Effector memory CD8-positive, alpha-beta T cell (primary cell): ENCODE measurements at places on chromosomes 1 and 21.

DNA sequence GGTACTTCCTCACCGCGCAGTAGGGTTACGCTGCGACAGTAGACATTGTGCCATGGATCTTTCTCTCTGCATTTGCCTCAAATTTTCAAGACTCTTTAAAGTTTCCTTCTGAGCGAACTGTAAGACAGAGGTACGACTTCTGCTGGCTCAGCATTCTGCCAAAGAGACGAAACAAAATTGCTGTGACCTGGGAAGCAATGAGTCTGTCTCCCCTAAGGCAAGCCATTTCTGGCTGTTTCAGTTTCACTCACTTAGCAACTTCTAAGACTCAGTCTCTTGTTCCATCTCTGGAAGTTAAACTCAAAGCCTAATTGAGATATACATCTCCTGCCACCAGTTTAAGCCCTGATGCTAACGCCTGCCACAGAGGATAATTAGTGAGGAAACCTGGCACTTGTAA is 510.9 kb upstream of the DAB1 start:
- DNase-seq = no peak

GRCh38 chr1:178692564-178693327 is 32.3 kb upstream of the RALGPS2 start:
- no peak for DNase-seq

DNA sequence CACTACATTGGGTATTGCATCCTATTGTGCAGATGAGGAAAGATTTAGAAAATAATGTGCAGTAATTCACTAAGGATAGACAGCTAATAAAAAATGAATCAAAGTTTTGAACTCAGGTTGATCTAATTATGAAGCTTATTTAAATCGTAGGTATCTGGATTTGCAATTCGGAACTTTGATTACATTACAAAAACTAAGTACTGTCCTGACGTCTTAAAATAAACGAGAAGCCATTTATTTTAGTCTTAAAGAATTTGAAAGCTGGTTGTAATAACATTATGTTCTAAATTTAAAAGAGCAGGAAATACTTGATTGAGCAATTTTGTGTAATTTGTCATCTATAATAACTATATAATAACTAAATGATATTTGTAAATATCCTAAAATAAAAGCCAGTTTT is 235.9 kb downstream of the TPR start:
- DNase-seq = no peak

GRCh38 chr1:34113362-34113761 is 51.7 kb downstream of the CSMD2 start:
- DNase-seq = no peak

GRCh38 chr21:39353295-39353694 is 4.4 kb upstream of the HMGN1 start:
- DNase-seq = no peak

DNA sequence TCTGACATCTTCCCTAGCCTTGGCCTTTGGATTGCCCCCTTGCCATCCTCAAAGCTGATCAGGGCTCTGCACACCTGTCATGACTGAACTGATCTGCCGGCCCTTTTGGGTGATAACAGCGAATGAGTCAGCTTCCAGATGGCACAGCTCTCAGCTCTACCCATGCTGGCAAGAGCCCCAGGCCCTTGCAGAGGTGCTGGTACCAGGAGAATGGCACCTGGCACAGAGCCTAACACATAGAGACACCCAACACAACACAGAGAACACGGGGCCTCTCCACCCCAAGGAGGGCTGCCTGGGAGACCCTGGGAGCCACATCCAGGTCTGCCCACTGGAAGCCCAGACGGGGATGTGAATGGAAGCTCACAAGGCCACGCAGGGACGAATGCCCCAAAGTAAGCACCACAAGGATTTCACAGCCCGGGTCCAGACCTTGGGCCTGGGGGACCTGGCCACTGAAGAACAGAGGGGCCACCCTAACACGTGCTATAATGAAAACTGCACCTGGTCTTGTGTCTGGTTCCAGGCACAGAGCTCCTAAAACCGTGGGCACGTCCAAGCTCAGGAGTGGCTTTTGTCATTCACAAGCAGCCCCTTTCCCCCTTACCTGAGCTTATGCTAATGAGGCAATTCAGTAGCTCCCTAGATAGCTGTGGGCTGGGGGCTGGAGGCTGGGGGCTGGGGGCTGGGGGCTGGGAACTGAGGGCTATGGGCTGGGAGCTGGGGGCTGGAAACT is 160.5 kb downstream of the NPHP4 start:
- DNase-seq = no peak

DNA sequence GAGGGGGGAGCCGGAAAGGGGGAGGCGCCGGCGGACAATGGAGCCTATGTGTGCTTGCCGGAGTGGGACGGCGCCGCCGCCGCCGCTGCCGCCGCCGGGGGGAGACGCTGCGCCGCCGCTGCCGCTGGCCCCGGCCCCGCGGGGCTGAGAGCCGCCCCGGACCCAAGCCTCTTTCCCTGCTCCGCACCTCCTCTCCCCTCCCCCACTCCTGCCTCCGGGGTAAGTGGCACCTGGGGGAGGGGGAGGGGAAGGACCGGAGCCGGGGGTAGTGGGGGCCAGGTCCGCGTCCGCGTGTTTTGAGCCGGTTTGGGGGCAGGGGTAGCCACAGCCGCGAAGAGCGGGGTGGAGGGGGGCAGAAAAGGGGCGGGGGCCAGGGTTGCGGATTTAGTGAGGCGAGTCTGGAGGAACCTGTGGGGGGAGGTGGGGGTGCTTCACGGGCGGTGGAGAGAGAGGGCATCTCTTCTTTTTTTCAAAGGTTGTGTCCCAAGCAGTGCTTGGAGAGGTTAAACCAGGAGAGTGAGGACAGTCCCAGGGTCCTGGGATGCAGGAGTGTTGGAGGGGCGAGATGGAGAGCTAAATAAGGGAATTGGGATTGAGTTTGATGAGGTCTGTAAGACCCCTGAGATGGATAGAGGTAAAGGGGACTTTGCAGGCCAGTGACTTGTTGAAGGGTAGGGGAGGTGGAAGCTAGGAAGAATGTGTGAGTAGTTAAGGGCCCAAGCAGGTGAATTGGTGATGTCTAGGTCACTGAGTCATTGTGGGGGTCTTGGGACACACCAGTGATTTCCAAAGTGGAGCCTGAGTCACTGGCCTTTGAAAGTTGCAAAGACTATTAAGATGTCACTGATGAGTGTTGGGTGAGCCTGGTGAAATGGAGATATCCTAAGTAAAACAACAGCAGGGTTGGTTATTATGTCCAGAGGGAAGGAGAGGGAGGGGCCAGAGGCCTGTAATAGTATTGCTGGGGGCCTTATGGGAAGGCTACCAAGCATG is 59.1 kb downstream of the BCL9 start:
- DNase-seq = no peak

DNA sequence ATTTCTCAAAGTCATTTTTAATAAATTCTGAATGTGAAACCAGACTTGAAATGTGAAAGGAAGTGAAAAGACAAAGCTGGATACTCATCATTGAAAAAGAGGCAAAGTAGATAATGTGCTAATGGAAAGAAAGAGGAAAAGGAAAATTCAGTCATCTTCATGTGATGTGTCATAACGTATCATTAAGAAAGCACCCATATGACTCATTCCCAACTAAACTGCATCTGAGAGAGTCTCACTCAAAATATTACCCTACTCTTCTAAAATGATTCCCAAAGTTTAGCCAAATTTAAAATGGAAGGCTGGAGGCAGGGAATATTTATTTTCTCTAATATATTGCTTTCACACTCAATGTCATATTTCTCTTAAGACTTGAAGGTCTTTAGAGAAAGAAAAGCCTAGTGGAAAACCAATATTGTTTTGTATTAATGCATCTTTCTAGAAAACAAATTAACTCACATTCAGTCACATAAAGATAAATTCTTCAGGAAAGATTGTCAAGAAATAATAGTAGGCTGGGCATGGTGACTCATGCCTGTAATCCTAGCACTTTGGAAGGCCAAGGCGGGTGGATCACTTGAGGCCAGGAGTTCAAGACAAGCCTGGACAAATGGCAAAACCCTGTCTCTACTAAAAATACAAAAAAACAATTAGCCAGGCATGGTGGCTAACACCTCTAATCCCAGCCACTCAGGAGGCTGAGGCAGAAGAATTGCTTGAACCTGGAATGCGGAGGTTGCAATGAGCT is 129.9 kb downstream of the SLC30A10 start:
- no peak for DNase-seq

- DNase-seq = no peak
These were observed 79.3 kb downstream of the DENND1B start for GRCh38 chr1:197695961-197696360.

DNA sequence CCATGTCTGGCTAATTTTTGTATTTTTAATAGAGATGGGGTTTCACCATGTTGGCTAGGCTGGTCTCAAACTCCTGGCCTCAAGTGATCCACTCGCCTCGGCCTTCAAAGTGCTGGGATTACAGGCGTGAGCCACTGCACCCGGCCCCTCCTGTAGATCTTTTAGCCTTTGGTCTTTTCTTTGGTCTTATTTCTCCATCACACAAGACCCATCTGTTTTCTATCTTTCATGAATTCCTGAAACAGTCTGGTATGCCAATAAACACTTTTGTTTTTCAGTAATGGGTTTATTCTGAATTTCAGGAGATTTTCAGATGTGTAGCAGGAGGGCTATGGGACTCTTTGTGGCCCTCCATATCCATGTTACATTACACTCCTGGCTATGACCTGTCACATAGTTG is 23.2 kb downstream of the ERRFI1 start:
- no peak for DNase-seq

DNA sequence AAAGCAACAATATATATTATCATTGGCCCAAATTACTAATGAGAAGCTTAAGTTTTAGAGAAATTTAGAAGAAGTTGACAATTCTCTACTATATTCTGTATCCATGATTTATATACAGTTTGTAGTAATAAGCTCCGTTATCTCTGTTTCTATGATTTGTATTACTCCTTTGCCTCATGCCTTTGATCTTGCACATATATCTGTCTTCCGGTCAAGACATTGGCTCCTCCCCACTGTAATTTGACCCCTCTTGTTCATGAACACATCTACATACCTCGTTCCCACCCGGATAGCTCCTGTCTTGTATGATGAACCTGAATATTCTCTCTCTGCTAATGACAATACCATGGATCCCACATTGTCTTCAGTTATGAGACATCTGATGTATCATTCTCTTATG is 581.0 kb upstream of the RGS18 start:
- DNase-seq = no peak

DNA sequence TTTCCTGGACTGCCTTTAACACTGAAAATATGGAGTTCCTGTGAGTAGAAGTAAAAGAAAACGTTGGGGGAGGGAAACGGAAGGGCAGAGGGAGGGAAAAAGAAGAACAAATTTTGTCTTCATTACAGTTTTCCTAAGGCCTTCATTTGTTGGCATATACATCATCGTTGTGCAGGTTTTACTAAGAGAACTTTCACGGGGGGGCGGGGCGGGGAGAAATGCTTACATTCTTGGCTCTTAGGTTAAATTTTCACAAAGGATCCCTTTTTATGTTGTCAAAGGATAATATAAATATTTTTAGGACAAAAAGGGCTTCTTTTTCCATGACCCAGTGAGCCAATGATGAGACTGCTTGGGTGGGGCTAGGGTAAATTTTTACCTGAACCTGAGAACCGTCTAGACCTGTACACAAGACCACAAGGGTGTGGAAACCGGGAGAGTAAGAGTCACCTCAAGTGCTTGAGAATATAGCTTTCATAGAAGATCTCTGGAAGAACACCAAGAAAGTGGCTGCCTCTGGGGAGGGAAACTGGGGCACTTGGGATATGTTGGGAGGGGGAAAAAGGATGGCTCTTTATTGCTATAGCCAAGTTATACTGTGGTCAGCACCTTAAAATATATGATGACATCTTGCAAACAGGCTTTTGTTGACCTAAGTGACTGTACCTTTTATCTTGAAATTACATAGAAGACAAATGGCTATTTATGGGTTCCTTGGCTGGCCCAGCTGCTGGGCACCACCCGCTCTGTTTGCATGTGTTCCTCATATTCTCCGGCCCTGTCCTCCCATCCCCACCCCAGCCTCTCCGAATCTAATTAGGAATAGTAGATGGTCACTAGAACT is 2.0 kb upstream of the UTP25 start:
- DNase-seq = no peak

- DNase-seq = no peak
These were observed 68.8 kb downstream of the JMJD4 start for GRCh38 chr1:227666286-227666685.

GRCh38 chr1:223243441-223244050 is 100.5 kb upstream of the TLR5 start:
- no peak for DNase-seq

DNA sequence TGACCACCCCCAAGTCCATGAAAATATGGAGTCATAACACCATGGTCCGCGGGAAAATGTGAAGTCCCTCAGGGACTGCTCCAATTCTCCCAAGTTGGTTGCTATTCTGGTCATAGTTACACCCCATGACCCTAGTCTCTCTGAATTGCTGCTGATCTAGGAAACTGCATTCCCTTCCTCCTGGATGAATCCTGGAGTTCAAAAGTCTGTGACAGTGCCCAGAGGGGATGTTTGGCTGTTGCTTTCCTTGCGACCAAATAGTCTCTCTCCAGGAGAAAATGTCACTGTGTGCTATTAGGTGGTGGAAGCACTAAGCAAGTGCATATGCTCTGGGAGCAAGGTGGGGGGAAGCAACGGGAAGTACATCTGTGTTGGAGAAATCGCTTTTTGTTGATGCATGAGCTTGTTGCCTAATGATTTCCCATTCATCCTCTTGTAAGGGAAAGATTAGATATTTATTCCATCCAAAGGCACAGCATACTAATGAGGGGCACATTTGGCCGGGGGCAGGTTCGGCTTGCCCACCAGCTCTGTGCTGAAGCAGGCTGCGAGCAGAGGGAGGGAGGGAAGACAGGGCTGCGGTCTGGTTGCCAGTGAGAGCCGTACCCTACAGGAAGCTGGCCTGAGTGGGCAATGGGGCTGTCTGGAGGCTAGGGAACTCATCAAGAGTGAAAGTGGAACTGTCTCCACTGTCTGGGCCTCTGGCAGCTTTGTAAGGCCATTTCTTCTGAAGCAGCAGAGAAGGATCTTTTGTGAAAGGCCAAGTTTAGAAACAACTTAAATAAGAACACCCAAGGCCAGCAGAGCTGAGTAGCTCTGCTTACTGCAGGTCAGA is 27.2 kb downstream of the SYT6 start:
- no peak for DNase-seq

DNA sequence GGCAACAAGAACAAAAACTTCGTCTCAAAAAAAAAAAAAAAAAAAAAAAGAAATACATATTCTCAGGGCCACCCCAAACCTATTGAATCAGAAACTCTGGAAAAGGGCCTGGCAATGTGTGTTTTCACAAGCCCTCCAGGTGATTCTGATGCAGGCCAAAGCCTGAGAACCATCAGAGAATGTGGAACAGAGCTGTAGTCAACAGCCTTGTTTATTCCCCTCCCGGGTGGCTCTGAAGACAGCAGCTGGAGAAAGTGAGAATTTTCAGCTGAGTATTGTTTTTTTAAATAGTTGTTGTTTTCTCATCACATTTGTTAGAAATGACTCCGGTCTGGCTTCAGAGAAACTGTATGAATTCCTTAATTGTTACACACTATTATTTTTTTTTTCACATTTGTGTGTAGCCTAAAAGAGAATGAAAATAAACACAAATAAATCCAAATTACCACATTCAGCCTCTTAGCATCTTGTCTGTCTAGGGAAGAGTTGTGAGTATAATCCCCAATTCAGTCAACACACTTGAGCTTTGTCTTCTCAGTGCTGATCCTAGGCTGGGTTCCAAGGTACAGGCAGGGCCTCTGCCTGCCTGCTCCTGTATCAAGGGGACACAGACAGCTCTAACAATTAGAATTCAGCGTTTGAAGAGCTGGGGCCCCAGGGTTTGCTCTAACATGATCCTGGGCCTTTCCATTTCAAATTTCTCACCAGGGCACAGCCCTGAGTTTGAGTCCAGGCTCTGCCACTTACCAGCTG is 6.6 kb upstream of the AZIN2 start:
- no peak for DNase-seq

- no peak for DNase-seq
These were observed 71.8 kb upstream of the ECE1 start for GRCh38 chr1:21362096-21362495.
